Bronchus fibroblast of lung (primary cell): ENCODE measurements at places on chromosomes 2 and 18. TPM values are rescaled to one million over a fixed set of nuclear protein-coding genes. Genes with fewer than 3 reads are reported as not detected.

Gene SERPINB3
- total RNA-seq, result not detected in 2 replicates

Gene FIGN
- 0.74 and 2.2 TPM in 2 replicates for total RNA-seq

Gene ANKMY1
- 2.7 and 4.3 TPM in 2 replicates for total RNA-seq

Gene MC2R
- not detected in 2 replicates for total RNA-seq

Gene MYCN
- not detected in 2 replicates for total RNA-seq

Gene DSC3
- 0.17 and 0.30 TPM in 2 replicates for total RNA-seq

Gene IGFBP5
- total RNA-seq, result 11.6 and 13.7 TPM in 2 replicates

Gene HOXD4
- total RNA-seq, result not detected in 2 replicates

Gene MRPS9
- 20.8 and 25.2 TPM in 2 replicates for total RNA-seq

Gene C2orf81
- 2.4 and 3.7 TPM in 2 replicates for total RNA-seq

Gene PLCL1
- under 0.01 and 0.17 TPM in 2 replicates for total RNA-seq

Gene ACTG2
- 16.5 and 24.8 TPM in 2 replicates for total RNA-seq

Gene STK39
- total RNA-seq, result 11.7 and 14.8 TPM in 2 replicates

Gene PMAIP1
- total RNA-seq, result 33.0 and 33.9 TPM in 2 replicates

Gene HNRNPA3
- 28.5 and 29.3 TPM in 2 replicates for total RNA-seq

Gene TSGA10
- total RNA-seq, result 0.17 and 4.3 TPM in 2 replicates

Gene KCNE4
- 1.9 and 2.0 TPM in 2 replicates for total RNA-seq

Gene ZFP36L2
- 19.3 and 20.8 TPM in 2 replicates for total RNA-seq

Gene ARL5A
- total RNA-seq, result 23.4 and 35.7 TPM in 2 replicates

Gene CDK15
- total RNA-seq, result 15.0 and 18.3 TPM in 2 replicates

Gene SLC39A6
- total RNA-seq, result 29.6 and 34.8 TPM in 2 replicates

Gene MSH2
- 19.8 and 20.5 TPM in 2 replicates for total RNA-seq

Gene RAD51AP2
- under 0.01 TPM in 1 of 2 replicates, not detected in the other for total RNA-seq

Gene FOXD4L1
- total RNA-seq, result not detected in 2 replicates
